ENCODE measurements at places on chromosomes 6 and 20. TPM values are rescaled to one million over a fixed set of nuclear protein-coding genes. Genes with fewer than 3 reads are reported as not detected.

DNA sequence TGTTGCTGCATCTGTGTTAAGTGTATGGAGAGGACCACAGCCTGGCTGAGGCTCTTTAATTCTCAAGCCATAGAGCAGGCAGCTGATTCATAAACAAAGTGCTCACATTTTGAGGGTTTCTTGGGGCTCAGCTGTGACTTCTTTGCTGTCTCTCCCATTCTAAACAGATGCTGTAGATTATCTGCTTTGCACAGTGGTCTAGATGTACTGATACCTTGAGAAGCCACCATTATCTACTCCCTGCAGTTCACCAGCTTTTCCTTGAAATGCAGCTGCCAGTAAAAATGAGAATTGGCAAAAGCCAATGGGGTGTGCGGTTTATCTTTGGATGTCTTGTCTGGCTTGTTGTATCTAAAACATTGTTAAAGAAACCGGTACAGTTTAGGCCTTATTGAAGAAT, 5.2 kb upstream of the CNR1 start:
- no peak for DNase-seq

ALDH5A1 gene
- total RNA-seq: 11.3 TPM

- no peak for DNase-seq
Measured at GRCh38 chr6:72218125-72218524, 331.8 kb downstream of the RIMS1 start.

- no peak for DNase-seq
Measured at GRCh38 chr6:14903176-14904038, 342.5 kb upstream of the JARID2 start.

DNA sequence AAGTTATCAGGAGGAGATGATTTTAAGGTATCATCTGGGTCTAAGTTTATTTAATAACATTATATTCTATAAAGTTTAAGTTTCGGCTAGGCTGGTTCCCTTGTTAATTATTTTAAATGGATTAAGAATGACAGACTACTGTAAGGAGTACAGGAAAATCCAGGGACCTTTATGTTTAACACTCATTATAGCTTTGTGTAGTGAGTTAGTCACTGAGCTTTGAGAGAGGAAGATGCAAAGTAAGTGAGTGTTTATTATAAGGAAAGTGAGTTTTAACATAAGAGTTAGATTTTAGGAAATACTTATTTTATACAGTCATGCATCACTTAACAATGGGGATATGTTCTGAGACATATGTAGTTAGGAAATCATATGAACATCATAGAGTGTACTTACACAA, 485.5 kb downstream of the MMUT start:
- DNase-seq: no peak

- DNase-seq: peak; percentile 80
Measured at GRCh38 chr6:79671600-79672266, 40.6 kb downstream of the SH3BGRL2 start.

GRCh38 chr20:54013471-54013870, 56.9 kb downstream of the BCAS1 start:
- DNase-seq: no peak

GNRH2 gene
- not detected for total RNA-seq

DNA sequence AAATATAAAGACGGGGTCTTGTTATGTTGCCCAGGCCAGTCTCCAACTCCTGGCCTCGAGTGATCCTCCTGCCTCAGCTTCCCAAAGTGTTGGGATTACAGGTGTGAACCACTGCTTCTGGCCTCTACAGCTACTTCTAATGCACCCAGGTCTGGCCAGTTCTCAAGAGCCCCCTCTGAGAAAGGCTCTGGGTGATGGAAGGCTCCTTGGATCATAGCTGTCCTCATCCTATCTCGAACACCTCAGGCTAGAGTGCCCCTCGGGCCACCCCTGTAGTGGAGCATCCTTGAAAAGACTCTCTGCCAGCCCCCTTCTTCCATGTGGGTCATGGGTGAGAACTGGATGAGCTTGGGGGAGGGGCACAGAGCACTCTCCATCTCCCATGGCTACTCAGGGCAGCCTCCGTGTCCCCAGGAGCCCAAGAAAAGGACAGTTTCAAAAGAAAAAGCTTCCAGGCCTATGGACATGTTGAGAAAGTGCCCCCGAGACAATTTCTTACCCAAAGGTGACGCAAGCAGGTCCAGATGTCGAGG, 714 bp upstream of the MYLK2 start:
- DNase-seq: no peak

- no peak for DNase-seq
Measured at GRCh38 chr6:39225543-39225942, 3.7 kb downstream of the KCNK5 start.

HTR1B gene
- total RNA-seq: not detected

DNA sequence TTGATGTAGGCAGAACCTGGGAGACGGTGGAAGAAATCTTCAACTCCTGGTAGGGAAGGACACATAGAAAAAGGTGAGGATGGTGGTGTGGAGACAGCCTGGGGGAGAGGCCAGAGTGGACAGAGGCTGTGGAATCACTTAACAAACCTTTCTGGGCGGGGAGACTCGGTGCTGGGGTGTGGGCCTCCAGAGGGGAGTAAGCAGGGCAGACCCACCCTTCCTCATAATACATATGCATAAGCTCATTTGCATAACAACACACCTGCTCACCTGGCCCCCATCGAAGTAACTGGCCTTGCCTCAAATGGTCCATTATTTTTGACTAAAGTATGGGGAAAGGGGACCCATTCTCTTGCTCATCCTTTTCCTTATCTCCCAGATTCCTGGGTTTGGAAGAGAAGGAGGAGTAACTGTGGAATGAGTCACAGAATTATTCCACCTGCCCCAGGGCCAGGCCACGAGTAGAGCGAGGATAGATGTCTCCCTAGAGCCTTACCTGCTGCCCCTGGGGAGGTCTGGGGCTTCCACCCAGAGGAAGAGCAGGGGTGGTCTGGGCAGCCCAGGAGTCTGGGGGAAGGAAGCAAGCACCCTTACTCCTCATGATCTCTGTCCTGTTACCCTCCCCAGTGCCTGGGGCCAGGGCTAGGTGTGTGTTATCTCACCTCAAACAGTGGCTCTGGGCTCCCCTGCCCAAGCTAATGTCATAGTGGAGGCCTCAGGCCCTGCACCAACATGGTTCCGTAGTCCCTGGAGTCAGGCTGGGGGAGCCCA, 10.7 kb upstream of the VEGFA start:
- no peak for DNase-seq

GRCh38 chr6:107248147-107248546, 132.8 kb upstream of the BEND3 start:
- DNase-seq: no peak

DNA sequence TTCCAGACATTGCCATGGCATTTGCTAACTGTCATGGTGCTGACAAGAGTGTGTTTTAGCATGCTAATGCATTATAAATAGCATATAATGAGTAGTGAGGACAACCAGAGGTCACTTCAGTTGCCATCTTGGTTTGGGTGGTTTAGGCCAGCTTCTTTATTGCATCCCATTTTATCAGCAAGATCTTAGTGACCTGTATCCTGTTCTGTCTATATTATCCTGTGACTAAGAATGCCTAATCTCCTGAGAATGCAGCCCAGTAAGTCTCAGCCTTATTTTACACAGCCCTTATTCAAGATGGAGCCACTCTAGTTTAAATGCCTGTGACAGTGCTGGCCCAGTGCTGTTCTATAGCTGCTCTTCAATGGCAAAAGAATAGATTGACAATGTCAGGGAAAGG, 781.0 kb upstream of the ADGRB3 start:
- DNase-seq: no peak

GRCh38 chr6:140979642-140980091, 1153.1 kb upstream of the GJE1 start:
- DNase-seq: no peak

IL17F gene
- not detected for total RNA-seq

DNA sequence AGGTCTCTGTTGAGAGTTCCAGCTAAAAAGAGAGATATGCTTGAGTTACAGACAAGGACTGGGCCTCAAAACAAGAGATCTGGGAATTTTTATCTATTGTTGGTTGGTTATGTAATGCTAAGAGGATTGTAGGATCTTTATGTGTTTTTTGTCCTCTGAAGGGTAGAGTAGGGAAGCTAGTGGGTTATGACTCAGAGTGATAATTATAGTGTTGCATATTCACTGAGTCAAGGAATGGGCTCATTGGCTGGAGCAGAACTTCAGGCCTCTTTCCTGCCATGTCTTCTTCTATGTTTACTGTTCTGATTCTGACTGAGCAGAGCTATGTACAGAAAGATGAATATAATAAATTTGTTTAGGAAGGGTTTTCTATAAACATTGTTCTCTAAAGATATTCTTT, 66.1 kb upstream of the NOX3 start:
- no peak for DNase-seq

GRCh38 chr6:140581601-140582000, 1207.2 kb upstream of the CITED2 start:
- DNase-seq: no peak

- DNase-seq: no peak
Measured at GRCh38 chr20:60306551-60306950, 348.3 kb downstream of the CDH26 start.

MYBL2 gene
- total RNA-seq: 13.6 TPM

- DNase-seq: no peak
Measured at GRCh38 chr6:36597775-36598174, 3.6 kb downstream of the SRSF3 start.

TNNC2 gene
- not detected for total RNA-seq

DNA sequence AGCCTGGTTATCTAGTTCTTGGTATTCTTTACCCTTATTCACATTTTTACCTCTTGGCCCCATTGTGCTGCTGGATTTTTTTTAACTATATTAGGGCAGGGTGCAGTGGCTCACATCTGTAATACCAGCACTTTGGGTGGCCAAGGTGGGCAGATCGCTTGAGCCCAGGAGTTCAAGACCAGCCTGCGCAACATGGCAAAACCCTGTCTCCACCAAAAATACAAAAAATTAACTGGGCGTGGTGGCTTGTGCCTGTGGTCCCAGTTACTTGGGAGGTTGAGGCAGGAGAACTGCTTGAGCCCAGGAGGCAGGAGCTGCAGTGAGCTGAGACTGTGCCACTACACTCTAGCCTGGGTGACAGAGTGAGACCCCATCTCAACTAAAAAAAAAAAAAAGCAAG, 12.2 kb upstream of the TAF8 start:
- DNase-seq: no peak
